Cortex of kidney (tissue), 1 donor: ENCODE measurements at places on chromosomes 5 and 9.

DNA sequence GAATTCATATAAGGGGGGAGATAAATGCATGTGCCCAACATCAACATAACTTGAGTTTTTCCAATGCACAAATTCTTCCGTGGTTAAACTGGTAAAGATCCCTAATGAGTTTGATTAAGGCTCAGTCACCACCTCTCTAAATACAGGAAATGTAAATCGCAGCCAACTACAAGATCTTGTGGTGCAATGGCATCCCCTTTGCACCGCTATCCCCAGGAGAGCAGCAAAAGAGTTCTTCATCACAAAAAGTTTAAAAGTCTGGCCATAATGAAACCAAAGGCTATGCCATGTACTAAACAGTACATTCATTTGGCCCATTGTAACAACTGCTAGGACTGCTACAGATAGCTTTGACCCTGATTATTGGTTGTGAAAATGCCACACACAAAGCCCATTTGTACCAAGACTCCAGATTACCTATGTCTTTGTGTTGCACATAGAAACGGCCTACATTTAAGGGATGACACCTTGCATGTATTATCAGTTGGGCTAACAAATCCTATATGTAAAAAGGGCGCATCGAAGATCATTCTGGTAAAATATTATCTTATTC, 44.5 kb downstream of the ZNF608 start:
- DNase-seq, result no peak

- no peak for DNase-seq
Observed at GRCh38 chr9:83598487-83598886, 24.5 kb upstream of the IDNK start.

- no peak for DNase-seq
Observed at GRCh38 chr5:160159991-160160792, 40.9 kb upstream of the PWWP2A start.

- DNase-seq, result no peak
Observed at GRCh38 chr9:34572092-34572491, 17.4 kb downstream of the CNTFR start.

- DNase-seq, result no peak
Observed at GRCh38 chr9:71734950-71735349, 33.4 kb downstream of the CEMIP2 start.

GRCh38 chr9:37449862-37450632, 15.2 kb downstream of the ZBTB5 start:
- DNase-seq, result no peak

DNA sequence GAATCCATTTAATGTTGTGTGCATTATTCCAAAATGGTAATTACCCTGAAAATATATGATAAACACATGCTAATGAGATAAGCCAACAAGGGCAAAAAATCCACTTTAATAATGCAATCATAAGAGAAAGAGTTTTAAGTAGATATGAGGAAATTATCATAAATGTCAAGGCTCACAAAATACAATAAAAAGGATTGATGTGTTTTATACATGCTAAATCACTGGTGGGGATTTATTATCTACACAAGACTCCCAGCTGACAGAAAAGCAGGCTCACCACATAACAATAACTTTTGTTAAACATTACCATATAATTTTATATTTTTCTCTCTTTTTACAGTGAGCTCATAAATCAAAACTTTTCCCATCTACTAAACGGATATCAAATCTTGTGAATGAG, 306.2 kb upstream of the GRAMD2B start:
- DNase-seq, result no peak

GRCh38 chr5:127665641-127666040, 16.8 kb downstream of the CTXN3 start:
- DNase-seq, result no peak

DNA sequence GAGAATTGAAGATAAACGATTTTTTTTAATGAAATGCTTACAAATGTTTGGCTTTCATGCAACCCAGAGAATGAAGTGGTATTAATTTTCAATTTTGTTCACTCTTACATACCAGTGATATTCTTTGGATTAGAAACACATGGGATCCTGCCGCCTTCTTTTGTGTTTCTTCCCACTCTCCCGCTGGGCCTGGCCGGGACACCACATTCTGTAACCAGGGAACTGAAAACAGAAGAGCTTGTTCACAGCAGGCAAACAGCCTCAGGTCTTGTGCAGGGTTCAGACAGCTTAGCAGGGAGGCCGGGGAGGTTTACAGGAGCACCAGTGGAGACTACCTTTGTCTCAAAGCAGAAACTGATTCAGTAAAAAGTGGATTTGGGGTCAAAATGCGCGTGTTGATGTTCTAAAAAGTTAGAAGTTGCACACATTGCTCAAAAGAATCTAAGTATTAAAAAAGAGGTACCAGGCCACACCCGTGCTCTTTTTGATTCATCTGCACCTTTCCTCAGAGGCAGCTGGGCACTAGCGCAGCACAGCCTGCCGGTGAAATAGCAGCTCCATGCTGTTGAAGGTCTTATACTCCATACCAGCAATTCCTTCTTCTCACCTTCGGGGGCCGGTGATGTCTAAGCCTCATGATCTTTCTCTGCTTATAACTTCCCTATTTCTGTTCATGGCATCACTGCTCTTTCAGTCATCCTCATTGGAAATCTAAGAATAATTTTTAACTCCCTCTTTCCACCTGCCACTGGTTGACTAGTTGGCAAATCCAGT, 67.1 kb downstream of the GRAMD2B start:
- DNase-seq, result no peak
